AG10803 (cell line): ENCODE measurements at places on chromosomes 1 and 21.

DNA sequence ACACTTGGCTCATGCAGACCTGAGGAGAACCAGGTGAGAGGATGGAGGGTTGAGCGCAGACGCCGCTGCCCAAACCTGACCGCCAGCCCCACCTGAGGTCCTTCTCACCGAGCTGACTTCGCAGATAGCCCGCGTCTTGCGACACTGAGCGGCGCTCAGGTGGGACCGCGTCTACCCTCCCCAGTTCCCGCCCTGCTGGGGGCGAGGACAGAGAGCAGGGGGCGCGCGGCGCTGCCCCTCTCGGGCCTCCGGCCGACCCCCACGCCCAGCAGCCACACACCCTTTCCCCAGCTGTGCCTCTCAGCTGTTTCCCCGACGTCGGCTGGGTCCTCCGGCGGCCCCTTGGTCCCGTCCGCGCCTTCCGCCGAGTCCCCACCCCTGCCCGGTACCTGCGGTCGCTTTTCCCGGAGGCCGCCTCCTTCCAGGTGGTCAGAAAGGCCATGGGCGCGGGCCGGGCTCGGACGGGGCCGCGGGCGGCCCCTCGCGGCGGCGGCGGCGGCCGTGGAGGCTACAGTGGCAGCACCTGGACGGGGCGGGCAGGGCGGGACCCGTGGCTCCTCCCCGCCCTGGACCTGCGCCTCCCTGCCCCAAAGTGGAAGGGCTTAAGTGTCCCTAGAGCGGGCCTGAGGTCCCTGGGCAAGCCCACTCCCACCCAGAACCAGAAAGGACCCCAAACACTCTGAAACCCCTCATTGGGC lies 14.4 kb upstream of the TTC39A start:
- no peak for DNase-seq

DNA sequence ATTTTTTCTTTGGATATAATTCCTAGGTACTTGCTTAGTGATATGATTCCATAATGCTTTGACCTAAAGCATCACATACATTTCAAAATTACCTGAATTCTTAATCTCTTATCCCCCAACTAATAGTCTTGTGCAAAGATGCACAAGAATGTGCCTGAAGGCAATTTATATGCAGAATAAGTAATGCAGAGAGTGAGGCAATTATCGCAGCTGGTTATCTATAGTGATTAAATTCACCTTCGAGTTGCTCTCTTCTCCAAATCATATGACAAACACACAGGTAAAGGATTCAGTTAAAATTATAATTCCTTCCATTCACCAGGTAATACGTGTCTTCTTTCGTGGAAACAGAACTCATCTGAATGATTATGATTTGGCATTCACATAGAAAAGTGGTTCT lies 717.3 kb downstream of the MRPL39 start:
- DNase-seq: no peak

- DNase-seq: no peak
These were observed 10.7 kb upstream of the OTUD7B start for GRCh38 chr1:150021191-150021694.

DNA sequence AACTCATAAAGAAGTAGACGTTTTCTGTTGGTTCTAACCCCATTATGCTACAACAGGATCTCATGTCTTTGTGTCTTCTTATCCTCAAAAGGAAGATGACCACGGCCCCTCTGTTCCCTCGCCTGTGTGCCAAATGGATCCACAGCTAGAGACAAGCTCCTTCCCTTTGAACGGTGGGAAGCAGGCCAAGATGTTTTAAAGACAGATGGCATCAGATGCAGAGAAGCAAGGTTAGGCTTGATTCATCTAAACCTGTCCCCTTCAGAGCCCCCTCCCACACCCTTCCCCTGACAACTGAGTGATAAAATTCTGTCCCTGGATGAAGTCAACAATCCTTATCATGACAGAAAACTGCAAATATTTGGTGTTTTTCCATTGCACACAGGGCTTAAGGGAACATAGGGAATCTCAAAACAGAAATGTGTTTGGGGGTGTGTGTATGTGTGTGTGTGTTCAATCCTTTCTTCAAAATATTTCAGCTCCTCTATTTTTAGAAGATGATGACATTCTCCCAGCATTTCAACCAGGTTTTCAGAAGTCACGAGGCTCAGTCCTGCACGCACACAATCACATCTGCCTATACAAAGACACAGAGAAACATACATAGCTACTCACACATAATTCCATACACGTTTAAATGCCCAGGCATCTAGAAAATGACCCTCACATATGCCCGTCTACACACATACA lies 27.8 kb upstream of the FMOD start:
- peak; percentile 72 for DNase-seq

DNA sequence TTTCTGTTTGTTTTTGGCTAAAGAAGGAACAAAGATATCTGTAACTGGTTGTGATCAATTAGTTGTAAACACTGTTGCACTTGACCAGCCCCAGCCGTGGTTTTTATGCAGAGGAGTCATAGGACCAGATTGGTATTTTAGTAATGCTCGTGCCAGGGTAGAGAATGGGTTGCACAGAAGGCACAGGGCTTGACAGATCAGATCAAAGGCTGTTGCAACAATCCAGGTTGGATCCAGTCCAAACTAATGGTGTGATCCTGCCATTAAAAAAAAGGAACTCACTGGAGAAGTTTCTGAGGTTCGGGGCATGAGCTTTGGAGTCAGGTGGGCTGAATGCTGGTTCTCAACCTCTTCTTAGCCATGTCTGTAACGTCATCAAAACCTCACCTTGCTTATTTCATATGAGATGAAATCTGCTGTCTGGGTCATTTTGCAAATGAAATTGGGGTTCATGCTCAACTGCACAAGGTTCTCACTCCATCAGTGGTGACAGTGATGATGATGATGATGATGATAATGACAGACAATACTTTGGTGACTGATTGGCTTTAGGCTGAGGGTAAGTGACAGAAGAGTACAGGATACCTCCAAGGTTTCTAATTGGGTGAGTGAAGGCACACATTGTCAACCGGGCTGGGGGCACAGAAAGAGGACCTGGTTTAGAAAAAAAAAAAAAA lies 43.1 kb downstream of the ZNF281 start:
- DNase-seq: peak; percentile 48

DNA sequence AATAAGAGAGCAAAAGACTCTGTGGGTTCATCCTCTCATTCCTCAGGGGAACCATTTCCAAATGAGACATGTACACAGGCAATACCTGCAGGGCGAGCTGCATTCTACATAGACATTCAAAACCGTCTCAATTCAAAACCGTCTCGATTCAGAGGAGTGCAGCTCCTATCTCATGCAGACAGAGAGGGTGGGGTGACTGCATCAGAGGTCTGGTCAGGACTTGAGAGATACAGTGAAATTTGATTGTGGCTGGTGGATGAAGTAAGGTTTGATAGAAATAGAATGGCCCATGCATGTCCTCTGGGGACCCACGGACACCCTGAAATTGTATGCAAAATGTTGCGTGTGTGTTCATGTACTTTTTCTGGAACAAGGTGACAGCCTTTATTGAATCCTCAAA lies 27.3 kb downstream of the TEX35 start:
- DNase-seq: no peak

- no peak for DNase-seq
These were observed 355.9 kb downstream of the PTPRU start for GRCh38 chr1:29592261-29592615.

DNA sequence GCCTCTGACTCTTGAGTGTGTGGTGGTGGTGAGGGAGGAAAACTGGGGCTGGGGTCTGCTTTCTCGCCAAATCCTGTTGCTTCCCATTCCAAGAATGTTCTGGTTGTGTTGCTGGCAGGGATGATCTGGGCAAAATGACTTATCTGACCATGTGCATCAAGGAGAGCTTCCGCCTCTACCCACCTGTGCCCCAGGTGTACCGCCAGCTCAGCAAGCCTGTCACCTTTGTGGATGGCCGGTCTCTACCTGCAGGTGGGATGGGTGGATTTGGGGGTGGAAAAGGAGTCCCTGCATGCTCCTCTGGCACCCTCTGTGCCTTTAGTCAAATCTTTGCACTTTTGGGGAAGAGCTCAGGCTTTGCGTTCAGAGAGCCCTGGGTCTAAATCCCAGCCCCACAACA lies 18.1 kb downstream of the CYP4B1 start:
- DNase-seq: no peak

DNA sequence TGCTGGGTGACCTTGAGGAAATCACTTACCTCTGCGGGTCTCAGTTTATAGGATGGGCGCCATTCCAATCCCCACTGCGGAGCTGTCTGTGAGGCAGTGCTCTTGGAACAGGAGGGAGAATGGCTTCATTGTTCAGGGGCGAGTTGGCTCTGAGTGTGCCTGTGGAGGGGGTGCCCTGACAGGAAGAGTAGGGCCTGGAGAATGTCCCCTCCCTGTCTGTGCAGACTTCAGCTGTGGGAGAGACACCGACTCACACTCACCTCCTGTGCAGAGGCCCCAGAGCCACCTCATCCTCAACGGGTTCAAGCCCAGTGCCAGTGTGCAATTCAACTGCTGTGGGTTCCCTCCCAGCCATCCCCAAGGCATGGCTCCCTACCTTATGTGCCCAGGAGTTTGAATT lies 17.1 kb downstream of the ADORA1 start:
- DNase-seq: peak; percentile 21

- peak; percentile 36 for DNase-seq
These were observed 359.0 kb downstream of the HHAT start for GRCh38 chr1:210687582-210688279.

DNA sequence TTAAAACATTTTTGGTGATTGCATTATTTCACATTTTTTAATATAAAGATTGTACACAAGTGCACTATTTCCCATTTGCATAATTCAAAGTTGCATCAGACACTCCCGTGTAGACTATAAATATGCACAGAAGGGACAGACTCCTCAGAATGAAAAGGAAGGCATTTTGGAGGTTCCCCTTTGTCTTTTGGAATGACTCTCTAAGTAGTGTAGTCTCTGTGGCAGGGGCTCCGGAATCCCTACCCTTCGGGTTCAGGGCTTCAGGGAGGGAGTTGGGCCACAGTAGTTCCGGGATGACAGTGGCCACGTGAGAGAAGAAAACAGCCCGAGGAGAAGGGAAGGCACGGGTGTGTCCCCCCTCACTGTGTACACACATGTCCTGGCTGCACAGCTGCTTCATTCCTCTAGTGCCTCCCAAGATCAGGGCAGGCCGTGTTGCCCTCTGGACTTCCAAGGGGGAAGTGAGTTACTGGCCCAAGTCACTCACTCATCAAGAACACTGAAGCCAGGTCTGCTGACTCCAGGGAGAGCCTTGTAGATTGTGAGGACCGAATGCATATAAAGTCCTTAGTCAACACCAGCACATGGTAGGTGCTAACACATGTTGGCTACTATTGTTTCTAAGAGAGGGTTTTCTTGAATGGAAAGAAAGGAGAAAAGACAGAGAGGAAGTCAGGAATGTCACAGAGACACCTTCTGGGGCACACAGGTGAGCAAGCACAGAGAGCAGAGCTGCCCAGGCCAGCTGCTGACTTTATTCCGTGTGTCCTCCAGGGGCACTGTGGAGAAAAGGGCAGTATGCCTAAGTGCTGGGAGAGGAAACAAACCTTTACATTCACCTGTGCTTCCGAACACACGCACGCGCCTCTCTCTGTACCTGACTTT lies 39.8 kb downstream of the LHX4 start:
- no peak for DNase-seq

DNA sequence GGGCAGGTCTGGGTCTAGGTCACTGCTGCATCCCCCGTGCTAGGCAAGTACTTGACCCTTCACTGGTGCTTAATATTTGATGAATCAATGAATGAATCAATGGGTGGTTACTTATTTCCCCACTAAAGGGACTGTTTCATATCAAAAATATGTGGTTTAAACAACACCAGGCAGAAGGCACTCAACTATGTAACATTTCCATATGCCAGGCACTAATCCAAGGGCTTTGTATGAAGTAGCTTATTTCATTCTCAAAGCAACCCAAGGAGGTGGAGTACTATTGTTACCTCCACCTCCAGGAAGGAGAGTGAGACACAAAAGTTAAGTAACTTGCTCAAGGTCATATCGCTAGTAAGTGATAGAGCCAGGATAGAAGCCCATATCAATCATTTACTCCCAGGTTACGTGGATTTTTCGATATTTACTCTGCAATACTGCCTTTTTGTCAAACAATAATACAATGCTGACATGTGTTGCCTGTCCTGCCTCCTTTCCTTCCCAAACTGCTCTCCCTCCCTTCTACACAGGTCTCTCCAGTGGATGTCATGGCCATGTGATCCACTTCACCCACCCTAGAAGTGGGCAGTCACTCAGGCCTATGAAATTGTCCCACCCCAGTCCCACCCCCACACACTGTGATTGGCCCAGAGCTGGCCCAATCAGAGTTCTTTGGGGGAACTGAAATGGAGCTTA lies 142.8 kb downstream of the ETS2 start:
- DNase-seq: peak; percentile 79

GRCh38 chr1:19229828-19230325 lies 19.8 kb upstream of the UBR4 start:
- DNase-seq: no peak

GRCh38 chr1:11158291-11158690 lies 30.9 kb upstream of the ANGPTL7 start:
- no peak for DNase-seq

GRCh38 chr1:7300893-7301663 lies 470.0 kb upstream of the VAMP3 start:
- peak; percentile 82 for DNase-seq

DNA sequence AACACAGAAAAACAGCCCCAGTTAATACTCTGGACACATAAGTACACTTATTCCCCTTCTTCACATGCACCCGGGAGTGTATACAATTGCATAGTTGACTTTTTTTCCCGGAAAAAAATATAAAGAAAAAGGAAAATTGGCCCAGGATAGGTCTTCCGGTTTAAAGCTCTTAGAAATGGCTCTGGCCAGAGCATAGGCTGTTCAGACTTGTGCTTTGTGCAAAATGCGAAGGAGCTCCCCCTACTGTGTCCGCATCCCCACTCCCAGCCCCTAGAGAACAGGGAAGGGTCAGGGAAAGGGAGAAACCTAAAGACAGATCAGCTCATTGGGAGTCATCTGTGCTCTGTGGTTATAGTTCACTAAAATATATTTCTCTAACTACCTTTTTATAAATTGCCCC lies 5.5 kb upstream of the MTMR11 start:
- DNase-seq: no peak

GRCh38 chr1:54814126-54814498 lies 13.0 kb upstream of the TTC22 start:
- DNase-seq: no peak

- no peak for DNase-seq
These were observed 7.3 kb upstream of the LRRC71 start for GRCh38 chr1:156912861-156913808.

DNA sequence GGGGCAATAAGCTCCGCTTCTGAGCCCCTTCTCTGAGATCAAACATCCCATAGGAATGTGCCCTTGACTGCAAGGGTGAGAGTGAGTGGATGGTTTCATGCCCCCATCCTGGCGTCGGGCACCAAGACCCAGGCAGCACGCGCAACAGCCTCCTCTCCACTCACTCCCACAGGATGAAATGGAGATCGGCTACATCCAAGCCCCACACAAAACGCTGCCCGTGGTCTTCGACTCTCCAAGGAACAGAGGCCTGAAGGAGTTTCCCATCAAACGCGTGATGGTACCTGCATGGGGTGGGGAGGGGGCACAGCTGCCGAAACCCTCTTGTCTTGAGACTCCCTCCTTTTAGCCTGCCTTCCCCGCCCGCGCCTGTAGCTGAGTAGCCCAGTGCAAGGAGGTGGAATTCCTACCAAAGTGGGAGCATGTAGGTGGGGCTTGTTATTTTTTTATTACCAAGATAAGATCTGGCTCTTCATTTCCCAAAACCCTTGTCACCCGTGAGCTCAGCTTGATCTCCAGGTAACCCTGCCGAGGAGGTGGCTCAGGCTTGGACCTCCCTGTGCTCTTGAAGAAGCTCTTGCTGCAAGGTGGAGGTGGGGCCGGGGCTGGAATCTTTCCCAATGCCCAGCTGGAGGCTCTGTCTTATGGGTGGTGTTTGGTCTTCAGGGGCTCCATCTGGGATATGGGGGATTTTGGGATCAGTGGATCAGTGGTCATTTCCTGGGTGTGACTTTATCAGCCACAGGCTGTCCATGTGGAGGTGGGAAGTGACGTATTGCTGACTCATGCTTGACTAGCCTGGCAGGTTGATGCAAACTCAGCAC lies 24.0 kb upstream of the PADI6 start:
- DNase-seq: peak; percentile 15
